Activated T-cell treated with anti-CD3 and anti-CD28 coated beads, Interleukin-2, amount 50 U/mL, for 72 hours (primary cell): ENCODE measurements at places on chromosomes 13 and 19. TPM values are rescaled to one million over a fixed set of nuclear protein-coding genes. Genes with fewer than 3 reads are reported as not detected.

ZNF431 gene
- total RNA-seq: 23.3 TPM

DNA sequence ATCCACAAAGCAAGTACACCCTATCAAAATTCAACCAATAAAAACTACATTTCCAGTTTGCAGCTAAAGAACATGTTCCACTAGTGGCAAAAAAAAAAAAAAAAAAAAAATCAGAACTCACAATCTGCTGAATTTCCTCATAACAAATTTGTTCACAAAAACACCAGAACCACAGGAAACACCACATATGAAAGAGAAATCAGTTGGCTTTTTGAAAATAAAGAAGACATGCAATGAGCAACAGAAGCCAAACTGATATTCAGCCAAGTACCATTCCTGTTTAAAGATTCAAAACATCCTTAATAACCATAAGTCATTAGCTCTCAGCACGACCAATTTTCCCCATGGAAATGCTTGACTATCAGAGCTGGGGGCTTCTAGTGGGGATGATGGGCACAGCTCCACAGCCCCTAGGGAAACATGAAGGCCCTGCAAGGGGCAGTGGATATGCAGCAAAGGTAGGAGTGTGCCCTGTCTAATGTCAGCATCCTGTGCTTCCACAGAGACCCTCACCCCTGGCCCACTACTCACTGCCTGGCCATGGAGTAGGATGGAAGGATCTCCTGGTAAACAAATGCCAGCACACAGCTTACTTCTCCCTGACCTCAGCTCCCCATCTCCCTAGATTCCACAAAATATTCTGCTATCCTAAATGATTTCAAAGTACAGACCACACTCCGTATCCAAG is 74.0 kb upstream of the DOCK9 start:
- H3K27me3 ChIP-seq: no peaks in the 10 kb centered on the region
- DNase-seq: no peak
- peak overlapping the region; percentile 71 for H3K27ac ChIP-seq
- peak overlapping the region; percentile 67 for H3K4me3 ChIP-seq
- H3K4me1 ChIP-seq: peaks cover 87% of the 10 kb centered on the region
- no peaks in the 10 kb centered on the region for H3K36me3 ChIP-seq

DNA sequence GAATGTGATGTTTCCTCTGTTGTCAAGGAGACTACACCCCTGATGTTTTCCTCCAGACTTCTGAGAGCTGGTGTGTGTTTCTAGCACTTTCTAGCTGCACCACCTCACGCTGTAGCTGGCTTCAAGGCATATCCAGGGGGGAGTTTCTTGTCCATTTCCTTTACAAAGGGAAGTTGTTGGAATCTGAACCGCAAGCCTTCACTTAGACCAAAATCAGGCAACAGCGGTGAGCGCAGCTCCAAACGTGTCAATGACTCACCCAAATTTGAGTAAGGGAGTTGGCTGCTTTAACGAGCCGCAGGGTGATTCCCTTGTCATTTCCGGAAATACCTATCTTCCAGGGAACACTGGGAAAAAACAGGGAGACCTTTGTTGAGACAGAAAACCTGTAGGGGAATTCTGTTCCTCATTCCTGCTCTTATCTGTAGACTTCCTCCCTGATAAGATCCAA is 2.5 kb downstream of the LDLR start:
- no peaks in the 10 kb centered on the region for H3K27me3 ChIP-seq
- DNase-seq: peak; percentile 46
- H3K4me1 ChIP-seq: peaks cover 69% of the 10 kb centered on the region
- H3K27ac ChIP-seq: peak overlapping the region; percentile 72
- peaks cover 4% of the 10 kb centered on the region for H3K36me3 ChIP-seq

HNRNPM gene
- total RNA-seq: 168 TPM

LILRA1 gene
- total RNA-seq: not detected

DNA sequence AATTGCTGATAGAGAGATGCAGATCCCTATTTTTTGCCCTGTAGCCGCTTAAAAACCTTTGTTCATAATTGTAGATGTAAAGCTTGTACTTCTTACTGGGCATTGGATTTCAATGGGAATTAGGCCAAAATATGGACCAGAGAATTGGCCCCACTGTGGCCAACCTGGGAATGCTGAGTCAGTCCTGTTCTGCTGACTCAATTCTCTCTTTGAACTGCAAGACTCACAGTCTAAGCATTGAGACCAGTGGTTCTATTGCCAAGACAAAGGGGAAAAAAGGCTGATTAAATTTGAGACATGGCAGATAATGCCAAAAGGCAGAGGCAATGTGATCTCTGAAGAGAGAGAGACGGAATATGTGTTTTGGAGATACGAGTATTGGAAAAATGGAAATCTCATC is 72.5 kb upstream of the UBL3 start:
- H3K27me3 ChIP-seq: no peaks in the 10 kb centered on the region
- DNase-seq: no peak
- no peak overlapping the region for H3K27ac ChIP-seq
- peaks cover 46% of the 10 kb centered on the region for H3K4me1 ChIP-seq
- no peak overlapping the region for H3K4me3 ChIP-seq
